ENCODE measurements at places on chromosomes 1 and 21. TPM values are rescaled to one million over a fixed set of nuclear protein-coding genes. Genes with fewer than 3 reads are reported as not detected.

Gene PSEN2
- 10.1 TPM for total RNA-seq

Gene CCDC30
- 0.09 TPM for total RNA-seq

Gene DNAJC6
- total RNA-seq, result 1.3 TPM

Gene IL20
- not detected for total RNA-seq

Gene SPRR2E
- 5.4 TPM for total RNA-seq

Gene CZIB
- 27.5 TPM for total RNA-seq

Measured in airway epithelial cell (primary cell).